NCI-H2081 (cell line): ENCODE measurements at places on chromosomes 12 and 14.
A peak's percentile ranks its signal among the peaks of the same experiment; 100 is the strongest.

DNA sequence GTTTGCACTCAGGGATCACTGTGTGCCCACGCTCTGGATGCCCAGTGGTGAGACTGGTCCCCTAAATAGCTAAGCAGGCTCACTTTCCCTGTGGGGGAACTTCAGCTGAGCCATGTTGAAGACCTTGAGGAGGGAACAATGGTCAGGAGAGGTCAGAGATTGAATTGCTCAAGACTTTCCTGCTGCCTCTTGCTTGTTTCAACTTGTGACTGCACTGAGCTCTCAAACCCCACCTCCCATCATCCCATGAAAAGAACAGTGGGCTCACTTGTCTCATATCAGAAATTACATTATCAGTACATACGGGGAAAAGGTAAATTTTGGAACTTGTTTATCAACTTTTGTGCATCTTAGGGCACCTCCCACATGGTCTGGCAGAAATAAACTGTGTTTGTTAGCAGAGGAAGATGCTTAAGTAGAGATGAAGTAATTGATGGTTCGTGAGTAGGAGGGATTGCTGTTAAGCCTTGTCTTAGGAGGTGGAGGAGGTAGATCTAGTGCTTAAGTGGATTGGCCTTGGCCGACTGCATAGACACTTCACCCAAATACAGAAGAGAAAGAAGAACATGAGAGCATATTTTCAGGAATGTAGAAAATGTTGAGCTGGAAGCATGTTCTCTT lies 15.0 kb upstream of the SERPINA1 start:
- no peak for DNase-seq

DNA sequence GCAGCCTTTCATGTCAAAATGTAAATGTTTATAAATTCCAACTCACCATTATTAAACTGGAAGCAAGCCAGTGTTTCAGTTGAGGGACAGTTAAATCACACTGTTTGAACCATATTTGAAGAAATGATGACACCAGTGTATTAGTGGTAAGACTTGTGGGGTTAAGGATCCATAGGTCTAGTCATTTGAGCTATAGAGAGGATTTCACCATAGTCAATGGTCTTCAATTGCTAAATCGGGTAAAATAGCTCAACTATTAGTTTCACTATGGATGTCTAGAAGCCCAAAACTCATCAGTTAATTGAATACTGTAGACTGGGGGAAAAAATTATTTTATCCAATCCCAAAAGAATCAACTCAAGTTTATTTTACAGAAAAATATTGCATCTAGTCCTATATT lies 659.1 kb downstream of the NRXN3 start:
- DNase-seq: no peak

GRCh38 chr14:47389535-47389934 lies 285.9 kb downstream of the MDGA2 start:
- DNase-seq: no peak

GRCh38 chr12:23008623-23009022 lies 383.7 kb downstream of the ETNK1 start:
- no peak for DNase-seq

GRCh38 chr14:58541633-58542022 lies 96.1 kb upstream of the DACT1 start:
- peak; percentile 21 for DNase-seq

DNA sequence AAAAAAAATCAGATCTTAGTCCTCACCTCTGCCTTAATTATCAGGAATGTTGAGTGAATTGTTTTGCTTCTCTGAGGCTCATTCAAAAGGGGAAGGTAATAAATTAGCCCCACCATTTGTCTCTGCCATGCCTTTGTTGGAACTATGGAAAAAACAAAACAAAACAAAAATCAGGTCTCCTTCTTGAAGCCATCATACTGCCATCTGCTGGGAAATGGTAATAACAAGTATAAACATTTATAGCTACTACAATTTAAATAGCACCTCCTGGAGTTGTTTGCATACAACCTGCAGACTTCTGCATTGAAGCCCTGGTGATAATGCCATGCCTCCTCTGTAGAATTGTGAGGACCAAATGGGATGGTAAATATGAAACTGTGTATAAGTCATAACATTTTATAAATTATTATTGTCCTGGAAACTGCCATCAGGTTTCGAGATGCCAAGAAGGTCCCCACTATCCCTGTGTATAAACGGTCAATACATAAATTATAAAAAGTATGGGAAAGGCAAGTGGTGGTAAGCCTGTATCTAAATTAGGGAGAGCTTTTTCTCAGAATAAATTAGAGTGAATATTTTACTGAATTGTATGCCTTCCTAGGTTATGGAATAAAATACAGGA lies 87.2 kb upstream of the FGD4 start:
- DNase-seq: peak; percentile 51

DNA sequence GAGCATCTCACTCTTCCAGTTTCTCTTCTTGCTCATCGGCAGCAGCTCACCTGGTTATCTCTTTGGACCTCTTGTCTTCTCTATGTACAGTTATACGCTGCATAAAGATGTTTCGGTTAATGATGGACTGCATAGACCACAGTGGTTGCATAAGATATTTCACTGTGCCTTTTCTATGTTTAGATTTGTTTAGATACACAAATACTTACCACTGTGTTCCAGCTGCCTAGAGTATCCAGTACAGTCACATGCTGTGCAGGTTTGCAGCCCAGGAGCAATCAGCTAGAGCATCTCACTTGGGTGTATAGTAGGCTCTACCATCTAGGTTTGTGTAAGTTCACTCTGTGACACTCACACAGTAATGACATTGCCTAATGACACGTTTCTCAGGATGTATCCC lies 57.6 kb downstream of the FBXL14 start:
- DNase-seq: no peak

DNA sequence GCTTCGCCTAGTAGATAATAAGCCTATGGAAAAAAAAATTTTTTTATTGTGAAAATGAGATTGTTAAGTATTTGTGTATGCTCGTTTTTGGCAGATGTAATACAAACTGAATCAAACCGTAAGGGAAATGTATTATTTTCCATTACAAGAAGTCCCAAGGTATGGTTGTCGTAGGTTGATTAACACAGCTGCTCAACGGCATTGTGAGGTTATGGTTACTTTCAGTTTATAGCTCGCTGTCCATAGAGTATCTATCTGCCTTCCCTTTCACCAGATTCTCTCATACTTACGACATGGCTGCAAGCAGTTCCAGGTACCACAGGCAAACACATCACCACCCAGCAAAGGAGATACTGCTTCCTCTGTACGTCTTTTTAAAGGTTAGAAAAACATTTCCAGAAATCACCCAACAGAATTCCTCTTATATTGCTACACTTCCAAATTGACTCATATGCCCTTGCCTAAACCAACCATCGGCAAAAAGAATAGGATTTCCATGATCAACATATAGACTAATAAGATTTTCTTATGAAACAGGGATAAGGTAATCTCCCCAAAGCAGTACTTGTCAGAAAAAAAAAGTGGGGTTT lies 338.6 kb downstream of the SYT1 start:
- no peak for DNase-seq

DNA sequence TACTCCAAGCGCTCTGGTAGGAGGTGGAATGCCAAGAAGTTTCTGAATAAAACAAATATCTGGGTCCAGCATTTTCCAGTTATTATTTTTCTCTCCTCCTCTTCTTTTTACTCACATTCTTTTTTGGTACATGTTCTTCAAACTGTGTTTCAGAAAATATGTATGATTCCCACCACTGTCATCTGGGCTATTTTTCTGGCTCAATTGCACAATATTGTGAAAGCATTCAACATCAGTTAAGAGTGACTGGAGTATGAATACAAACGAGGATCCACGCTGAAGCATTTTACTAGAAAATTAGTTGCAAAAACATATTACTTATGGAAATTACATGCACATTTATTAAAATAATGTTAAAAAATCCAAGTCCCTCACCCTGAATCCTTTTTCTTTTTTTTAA lies 61.5 kb downstream of the KCNMB4 start:
- DNase-seq: no peak

DNA sequence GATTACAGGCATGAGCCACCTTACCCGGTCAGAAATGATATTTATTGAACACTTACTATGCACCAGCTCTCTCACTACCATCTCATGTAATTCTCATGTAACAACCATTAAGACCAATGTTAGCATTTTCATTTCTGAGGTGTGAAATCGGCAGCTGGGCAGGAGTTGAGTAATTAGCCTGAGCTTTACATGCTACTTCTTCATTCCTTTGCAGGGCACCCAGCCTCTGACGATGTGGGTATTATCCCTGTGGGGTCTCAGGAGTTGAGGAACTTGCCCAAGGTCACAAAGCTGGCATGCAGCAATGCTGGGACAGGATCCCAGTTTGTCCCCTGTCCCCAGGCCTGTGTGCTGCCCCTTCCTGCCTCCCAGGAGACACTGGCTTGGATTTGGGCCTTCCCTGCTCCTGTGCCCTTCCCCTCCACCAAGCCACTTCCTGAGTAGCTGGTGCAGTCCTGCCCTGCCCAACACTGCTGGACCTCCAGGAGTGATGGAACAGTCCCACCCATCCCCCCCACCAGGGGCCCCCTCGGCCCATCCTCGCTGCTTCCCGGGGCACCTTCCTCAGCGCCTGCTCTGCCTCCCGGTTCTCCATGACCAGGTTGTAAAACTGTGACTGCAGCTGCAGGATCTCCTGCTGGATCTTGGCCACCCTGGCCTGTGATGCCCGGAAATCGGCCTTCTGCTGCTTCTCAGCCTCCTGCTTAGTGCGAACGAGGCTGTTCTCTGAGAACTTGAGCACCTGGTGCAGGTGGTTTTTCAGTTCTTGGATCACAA lies 14.7 kb downstream of the RITA1 start:
- DNase-seq: no peak

DNA sequence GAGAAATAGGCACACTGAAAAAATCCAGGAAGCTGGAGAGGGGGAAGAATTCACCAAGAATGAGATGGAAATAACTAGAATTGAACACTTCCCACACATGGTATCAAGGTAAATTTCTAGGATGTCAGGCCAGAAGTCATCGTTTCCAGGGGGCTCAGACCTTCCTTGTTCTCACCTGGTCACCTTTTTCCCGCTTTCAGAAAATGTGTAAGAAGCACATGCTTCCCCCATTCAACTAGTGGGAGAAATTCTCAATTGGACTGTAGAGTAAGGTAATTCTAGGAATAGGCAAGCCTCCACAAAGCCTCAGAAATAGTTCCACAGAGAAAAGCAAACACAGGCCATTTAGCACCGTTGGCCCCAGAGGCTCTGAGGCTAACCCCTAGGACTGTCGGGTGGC lies 2.8 kb upstream of the PTMS start:
- no peak for DNase-seq

DNA sequence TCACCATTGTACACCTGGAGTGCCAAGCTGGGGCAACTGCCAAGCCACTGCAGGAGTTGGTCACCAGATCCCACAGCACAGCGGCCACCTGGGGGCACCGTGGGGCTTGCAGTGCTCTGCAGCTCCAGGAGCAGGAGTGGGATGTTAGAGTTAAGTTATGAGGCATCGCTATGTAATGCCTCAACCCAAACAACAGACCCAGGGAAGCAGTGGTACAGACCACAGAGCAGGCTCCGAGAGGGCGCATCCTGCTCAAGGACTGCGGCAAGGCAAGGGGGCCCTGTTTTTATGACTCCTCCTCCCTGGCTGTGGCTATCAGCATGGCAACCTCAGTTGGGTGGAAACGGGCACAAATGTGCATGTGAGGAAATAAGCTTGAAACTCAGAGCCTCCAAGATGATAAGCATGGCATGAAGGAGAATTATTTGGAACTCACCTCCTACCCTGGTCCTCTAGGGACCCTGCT lies 63.1 kb downstream of the ARL6IP4 start:
- no peak for DNase-seq

GRCh38 chr14:91294153-91294552 lies 49.6 kb upstream of the GPR68 start:
- no peak for DNase-seq
